SK-N-SH (cell line): ENCODE measurements at places on chromosomes 11 and 22.

DNA sequence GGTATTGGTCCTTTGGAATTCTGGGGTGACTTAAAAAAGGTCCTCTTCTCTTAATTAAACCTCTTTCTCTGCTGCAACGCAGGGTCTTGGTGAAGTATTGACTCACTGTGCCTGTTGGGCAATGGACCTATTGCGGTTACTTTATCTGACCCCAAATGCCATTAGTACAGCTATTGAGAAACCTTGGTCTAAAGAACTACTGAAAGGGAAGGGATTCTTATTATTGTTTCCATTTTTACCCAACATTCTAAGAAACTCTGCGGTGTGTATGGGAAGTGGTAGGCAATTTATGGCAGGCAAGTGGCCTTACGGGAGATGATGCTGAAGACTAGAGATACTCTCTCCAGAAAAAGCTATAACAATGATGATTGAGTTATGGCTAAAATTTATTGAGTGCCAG lies 12.5 kb downstream of the SLC6A5 start:
- no peak for DNase-seq

DNA sequence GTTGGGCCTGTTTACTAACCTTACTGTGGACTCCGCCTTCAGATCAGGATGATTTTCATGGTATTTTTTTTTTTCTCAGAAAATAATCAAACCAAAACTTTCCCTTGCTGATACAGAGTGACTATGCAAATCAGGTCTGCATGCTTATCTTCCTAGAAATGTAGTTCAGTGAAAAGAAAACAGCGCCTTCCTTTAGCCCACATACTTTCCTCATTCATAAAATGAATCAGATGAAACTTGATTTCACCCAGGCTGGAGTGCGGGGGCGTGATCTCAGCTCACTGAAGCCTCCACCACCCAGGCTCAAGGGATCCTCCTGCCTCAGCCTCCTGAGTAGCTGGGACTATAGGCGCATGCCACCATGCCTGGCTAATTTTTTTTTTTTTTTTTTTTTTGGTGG lies 26.0 kb downstream of the ZNRF3 start:
- no peak for DNase-seq

DNA sequence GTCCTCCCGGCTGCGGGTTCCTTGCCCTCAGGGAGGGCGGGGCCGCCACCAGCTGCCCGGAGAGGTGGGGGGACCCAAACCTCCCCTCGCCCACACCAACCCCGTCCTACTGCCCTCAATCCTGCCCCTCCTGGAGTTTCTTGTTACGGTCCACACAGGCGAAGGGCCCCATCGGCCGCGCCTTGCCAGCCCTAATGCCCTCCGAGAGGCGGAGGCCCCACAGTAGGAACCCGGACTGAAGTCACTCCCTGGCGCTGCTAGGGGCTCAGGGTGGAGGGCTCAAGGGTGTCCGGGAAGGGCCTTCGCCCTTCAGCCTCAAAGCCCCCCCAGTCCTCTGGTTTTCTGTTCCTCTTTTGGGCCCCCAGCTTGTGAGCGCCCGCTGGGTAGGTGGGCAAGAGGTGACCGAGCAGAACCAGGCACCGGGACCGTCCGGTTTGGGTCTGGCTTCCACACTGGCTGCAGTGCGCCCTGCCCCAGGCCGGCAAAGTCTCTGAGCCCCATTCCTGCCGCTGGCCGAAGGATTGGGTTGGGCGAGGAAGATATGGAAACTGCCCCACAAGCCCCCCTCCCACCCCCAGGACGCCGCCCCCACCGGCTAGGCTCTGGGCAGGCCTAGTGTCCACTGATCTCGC lies 24.5 kb downstream of the DUSP8 start:
- no peak for DNase-seq

- no peak for DNase-seq
These were observed 16.0 kb downstream of the RASD2 start for GRCh38 chr22:35556666-35557065.

DNA sequence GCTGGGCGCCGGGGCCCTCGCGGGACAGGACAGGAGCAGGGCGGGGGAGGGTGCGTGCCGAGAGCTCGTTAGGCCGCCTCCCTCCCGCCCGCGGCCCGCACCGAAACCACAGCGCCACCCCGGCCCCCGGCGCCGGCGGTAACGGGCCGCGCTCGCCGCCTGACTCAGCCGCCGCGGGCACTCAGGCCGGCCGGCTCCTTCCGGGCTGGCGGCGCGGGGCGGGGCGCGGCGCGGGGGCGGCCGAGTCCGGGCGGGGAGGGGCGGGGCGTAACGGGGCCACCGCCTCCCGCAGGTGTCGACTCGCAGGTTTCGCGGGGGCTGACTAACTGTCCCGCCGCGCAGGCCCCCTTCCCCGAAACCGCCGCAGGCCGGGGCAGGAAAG lies at the start of gene AP5B1:
TSS of gene AP5B1 (minus strand) at position 207 of the 382 bp plus-strand sequence. CDS start 385 bp downstream, outside the sequence.
- DNase-seq = peak; percentile 87

DNA sequence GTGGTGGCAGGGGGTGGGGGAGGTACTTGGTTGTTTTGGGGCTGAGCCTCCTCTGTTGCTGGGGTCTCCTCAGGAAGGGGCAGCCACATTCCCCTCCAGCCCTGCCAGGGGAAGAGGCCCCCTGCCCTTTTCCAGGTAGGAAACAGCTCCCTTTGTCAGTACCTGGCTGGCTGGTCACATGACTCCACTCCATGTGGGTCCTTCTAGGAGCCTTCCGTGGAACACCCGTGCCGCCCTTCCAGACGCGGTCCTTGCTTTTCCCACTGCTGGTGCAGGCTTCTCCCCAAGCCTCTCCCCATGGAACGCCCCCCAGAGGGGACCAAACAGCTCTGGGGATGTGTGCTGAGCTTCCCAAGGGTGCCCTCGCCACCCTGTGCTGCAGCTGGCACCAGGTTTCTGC lies 19.9 kb downstream of the IFT27 start:
- DNase-seq = no peak

DNA sequence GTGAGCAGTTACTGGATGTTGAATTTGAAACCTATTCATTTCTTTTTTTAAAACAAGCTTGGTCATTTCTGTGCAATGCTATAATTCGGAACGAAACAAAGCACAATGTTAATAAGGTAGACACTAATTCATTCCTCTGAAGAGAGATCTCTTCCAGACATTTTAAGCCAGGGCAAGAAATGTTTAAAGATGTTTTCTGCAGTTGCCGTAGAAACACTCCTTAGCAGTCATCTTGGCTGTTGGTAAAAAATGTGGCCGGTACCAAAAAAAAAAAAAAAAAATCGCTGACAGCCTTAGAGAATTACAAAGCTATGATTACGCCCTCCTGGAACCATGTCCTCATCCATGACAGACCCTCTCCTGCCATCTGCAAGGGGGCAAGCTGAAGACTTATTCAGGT lies 66.4 kb upstream of the TTC12 start:
- no peak for DNase-seq
